ENCODE measurements at places on chromosomes 12 and 14.

DNA sequence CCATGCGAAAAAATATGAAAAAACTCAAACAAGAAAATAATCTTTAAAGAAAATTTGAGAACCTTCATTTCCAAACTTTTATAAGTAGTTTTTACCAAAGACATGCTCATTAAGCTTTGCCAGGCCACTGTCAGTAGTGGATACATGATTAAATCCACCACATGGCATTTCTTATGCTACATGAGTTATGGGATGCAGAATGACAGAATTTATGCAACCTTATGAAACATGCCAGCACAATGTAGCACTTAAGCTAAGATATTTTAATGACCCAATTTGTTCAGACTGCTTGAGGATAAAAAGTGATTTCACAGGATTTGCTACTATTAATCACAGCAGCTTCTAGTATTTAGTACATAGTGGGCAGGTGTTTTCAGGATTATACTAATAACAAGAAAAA lies 123.3 kb downstream of the ATP23 start:
- DNase-seq = no peak

GRCh38 chr12:113934060-113934814 lies 31.9 kb downstream of the RBM19 start:
- no peak for DNase-seq

GRCh38 chr14:75793806-75794205 lies 132.8 kb downstream of the TTLL5 start:
- DNase-seq = no peak

GRCh38 chr12:120581998-120582397 lies 796 bp upstream of the POP5 start:
- no peak for DNase-seq

DNA sequence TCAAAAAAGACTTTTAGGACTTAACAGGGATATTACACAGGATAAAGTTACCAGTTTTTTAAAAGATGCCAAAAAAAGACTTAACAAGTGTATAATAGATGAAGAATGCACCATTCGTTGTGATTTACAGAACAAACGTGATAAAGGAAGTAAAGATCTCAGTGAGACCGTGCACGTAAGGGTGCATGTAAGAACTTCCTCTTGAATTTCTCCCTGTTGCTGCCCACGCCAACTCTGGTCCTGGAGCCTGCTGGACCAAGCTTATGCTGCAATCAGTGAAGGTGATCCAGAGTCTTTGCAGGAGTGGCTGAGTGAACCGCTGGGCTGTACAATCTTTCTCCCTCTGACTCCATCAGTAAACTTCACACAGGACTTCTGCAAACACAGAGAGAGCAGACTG lies 593.7 kb downstream of the TMEM121 start:
- DNase-seq = no peak

- DNase-seq = no peak
These were observed 1.5 kb upstream of the HCAR1 start for GRCh38 chr12:122732170-122732569.

DNA sequence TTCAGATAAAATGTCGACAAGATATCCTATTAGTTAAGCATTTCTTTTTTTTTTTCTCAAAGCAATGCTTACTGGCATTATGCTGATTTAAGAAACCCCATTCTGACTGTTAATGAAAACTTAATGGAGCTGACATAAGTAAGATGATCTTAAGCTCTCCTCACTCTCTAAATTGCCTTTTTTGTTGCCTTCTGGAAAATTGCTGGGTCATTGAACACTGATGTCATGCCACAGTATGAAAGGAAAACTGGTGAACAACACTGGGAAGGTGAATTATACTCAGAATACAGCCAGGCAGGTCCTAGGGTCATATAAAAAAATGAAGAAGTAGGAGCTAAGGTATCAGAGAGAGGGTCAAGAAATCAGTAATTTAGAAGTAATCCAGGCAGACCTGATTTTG lies 179.9 kb downstream of the BTG1 start:
- DNase-seq = no peak

DNA sequence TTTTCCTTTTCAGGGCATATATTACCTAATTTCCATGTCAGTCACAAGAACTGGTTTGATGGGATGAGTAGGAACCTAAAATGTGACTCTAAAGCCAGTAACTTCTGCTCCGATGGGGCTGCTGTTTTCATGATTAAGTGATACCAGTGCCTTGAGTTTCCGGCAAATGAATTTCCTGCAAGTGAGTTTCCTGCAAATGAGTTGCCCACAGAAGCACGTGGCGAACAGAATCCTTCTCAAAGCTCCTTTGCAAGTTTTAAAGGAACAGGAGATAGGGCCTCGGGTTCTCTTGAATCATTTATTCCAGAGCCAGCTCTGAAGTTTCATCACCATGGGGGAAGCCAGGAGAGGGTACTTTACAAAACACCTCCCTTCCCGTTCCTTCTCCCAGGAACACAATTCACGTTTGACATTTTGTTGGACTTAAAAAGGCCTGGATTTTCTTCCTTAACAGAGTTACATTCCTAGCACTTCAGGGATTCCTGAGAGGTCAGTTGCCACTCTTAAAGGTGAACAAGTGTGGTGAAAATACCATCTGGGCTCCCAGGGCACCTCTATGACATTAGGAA lies 2.2 kb upstream of the PPTC7 start:
- no peak for DNase-seq

DNA sequence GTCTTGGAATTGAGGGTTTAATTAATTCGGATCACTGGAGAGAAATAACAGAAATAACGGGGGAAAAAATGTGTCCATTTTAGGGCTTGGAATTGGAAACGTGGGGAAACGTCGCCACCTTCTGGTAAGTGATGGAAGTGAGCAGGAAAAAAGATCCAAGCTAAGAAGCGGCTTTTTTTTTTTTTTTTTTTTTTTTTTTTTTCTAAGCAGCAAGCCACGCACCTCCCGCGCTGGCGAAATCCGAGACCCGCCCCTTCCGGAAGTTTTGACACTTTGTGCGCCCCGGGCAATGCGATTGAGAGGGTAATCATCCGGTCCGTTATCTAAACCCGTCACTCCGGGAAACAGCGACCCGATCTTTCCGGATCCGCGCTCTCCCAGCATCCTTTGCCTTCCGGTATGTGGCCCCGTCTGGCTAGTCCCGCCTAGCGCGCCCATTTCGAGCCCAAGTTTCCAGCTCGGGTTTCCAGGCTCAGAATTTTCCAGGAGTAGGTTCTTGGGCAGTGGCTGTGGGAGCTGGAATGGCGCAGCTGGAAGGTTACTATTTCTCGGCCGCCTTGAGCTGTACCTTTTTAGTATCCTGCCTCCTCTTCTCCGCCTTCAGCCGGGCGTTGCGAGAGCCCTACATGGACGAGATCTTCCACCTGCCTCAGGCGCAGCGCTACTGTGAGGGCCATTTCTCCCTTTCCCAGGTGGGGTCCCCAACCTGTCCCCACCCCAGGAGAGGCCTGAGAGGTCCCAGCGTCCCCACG lies at the start of gene ALG10:
ALG10 (plus strand) TSS at position 418 of the 752 bp plus-strand sequence; CDS start at position 522, 104 bp downstream.
- peak; percentile 93 for DNase-seq

DNA sequence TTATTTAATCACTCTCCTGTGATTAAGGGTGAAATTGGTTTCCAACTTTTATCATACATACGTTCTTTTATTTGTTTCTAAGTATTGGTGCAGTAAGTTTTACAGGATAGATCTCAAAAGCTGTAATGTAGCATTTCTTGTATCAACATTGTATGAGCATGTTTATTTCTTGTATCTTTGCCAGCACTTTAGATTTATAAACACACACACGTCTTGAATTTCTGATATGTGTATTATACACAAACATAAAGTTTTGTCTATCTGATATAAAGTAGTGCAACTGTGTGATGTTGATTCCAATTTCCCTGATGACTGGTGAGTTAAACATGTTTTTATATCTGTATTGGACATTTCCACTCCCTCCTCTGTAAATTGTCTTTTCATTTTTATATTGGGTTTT lies 134.7 kb downstream of the NOVA1 start:
- no peak for DNase-seq
